Sigmoid colon (tissue), 7 donors: ENCODE measurements at places on chromosomes 16 and 17.

GRCh38 chr17:381516-381915, 28.9 kb upstream of the RPH3AL start:
- H3K27ac ChIP-seq, result no peak overlapping the region
- H3K36me3 ChIP-seq, result no peaks in the 10 kb centered on the region
- no peak overlapping the region for H3K4me3 ChIP-seq
- DNase-seq, result no peak

DNA sequence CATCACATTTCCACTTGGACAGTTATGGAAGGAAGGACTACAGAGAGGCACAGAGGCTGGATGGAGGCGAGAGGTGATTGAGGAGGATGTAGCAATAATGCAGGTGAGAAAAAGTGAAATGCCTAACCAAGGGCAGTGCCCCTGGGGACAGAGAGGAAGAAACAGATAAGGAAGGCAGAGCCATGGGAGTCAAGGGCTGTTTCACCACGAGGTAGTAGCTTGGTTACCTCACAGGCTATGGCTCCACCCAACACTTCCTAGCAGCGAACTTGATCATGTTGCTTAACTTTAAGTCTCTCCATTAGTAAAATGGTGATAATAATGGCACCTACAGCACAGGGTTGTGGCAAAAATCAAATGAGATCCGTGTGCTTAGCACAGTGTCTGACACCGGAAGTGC, 83.9 kb downstream of the YPEL2 start:
- no peak for DNase-seq
- no peak overlapping the region for H3K4me3 ChIP-seq

GRCh38 chr16:5215901-5216300, 118.3 kb upstream of the EEF2KMT start:
- H3K27ac ChIP-seq, result no peak overlapping the region
- H3K27me3 ChIP-seq, result no peaks in the 10 kb centered on the region
- H3K4me3 ChIP-seq, result no peak overlapping the region
- peak; percentile 14 for DNase-seq
- no peaks in the 10 kb centered on the region for H3K4me1 ChIP-seq
- no peaks in the 10 kb centered on the region for H3K36me3 ChIP-seq

- H3K4me3 ChIP-seq, result no peak overlapping the region
- no peaks in the 10 kb centered on the region for H3K27me3 ChIP-seq
- no peaks in the 10 kb centered on the region for H3K36me3 ChIP-seq
- H3K4me1 ChIP-seq, result no peaks in the 10 kb centered on the region
- H3K27ac ChIP-seq, result no peak overlapping the region
- DNase-seq, result no peak
These were observed 58.8 kb downstream of the GAS7 start for GRCh38 chr17:10139577-10139976.

- no peak overlapping the region for H3K4me3 ChIP-seq
- H3K27ac ChIP-seq, result peak overlapping the region; percentile 61
- H3K36me3 ChIP-seq, result peaks cover 21% of the 10 kb centered on the region
- H3K4me1 ChIP-seq, result peaks cover 31% of the 10 kb centered on the region
- DNase-seq, result no peak
These were observed 4.5 kb downstream of the FBXL19 start for GRCh38 chr16:30927789-30928378.

DNA sequence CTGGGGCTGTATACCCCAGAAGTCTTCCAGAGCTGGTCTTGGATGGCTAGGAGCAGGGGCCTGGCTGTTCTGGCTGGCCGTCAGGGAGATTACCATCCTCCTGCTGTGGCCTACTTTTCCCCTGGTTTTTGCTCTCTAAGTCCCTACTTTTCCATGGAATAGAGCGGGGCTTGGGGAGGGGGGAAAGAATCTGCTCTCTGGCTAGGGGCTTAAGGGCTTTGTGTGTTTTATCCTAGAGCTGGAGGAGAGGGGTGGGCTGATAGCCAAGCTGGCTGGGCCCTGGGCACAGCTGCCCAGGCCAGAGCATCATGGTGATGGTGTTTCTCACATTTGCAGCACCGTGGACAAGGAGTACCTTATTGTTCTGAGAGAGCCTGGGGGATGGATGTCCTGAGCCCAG, 3.6 kb downstream of the NRN1L start:
- H3K4me3 ChIP-seq, result no peak overlapping the region
- H3K36me3 ChIP-seq, result peaks cover 2% of the 10 kb centered on the region
- H3K4me1 ChIP-seq, result peaks cover 12% of the 10 kb centered on the region
- no peak overlapping the region for H3K27ac ChIP-seq

DNA sequence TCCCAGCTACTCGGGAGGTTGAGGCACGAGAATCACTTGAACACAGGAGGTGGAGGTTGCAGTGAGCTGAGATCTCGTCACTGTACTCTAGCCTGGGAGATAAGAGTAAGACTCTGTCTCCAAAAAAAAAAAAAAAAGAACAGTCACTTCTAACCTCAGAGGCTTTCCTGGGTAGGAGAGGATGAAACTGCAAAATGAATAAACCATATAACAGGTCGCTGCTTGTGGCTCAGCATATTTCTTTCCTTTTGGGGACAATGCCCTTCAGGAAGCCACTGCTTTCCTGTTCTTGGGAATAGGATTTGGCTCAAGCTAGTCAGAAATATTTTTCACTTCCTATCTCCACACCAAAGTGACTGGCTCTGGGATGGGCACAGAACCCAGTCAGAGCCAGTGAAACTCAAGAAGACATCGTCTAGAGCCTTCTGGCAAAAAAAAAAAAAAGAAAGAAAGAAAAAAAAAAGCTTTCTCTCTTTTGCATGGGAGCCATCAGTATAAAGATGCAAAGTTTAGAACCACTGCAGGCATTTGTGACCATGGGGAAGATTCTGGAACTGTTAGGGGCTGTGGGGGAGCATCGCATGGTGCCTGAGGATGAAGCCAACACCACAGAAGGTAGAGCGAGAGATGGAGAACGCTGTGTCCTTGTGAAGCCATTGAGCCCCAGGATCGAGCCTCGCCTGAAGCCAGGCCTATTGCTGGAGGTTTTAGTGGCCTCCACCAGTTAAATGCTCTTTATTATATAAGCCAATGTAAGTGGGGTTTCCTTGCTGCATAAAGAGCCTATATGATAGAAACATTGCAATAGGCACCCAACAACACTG, 71.8 kb upstream of the MRTFB start:
- no peaks in the 10 kb centered on the region for H3K27me3 ChIP-seq
- H3K36me3 ChIP-seq, result no peaks in the 10 kb centered on the region
- DNase-seq, result no peak

DNA sequence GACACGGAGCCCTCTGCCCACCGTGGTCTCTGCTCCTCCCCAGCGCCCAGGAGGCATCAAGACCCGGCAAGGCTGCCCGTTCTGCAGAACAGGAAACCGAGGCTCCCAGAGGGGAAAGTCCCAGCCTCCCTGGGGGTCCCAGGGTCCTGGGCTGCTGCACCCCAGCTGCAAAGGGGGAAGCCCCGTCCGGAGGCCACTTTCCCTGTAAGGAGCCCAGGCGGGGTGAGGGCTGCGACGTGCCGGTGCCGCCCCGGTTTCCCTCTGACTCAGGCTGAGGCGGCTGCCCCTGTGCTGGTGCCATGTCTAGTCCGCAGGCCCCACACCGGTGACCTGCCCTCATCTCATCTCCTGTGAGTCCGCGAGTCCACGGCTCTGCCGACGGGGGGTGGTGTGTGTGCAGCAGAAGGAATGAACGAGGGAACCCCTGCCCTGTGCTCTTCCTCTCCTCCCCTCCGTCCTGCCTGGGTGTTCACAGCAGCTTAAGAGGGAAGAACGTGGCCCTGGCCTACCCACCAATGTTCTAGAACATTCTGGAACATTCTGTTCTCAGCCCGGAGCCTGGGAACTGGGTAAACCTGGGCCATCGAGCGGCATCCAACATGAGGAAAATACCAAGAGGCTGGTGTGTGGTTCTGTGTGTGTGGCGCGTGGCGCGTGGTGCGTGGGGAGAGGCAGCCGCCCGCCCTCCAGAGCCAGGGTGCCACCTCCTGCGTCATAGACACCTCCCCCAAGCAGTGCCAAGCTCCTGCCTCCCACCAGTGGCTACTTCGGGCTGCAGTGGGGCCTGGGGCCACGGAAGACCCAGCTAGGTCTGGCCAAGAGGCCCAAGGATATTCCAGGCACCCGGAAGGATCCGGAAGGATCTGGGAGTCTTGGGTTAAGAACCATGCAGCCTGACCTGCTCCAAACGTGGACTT, 7.0 kb upstream of the CBFA2T3 start:
- H3K4me3 ChIP-seq, result no peak overlapping the region
- no peak for DNase-seq
- H3K4me1 ChIP-seq, result no peaks in the 10 kb centered on the region

DNA sequence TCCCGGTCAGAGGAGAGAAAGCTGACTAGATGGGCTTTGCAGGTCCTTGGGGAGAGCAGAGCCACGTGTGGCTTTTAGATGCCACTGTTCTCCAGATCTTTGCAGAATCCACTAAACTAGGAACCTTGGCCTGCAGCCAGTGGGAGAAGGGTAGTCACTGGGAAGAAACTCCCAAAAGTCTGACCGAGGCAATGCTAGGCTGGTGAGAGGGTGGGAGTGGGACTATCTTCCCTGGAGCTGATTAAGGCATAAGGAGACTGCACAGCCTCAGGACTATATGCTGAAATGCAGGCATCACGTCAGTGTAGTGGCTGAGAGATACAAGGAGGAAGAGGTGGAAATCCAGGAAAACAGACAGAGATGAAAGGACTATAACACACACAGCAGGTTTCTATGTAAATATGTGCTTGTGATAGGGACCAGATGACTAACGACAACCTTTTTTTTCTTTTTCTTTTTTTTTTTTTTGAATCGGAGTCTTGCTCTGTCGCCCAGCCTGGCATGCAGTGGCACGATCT, 2.2 kb upstream of the GSDMA start:
- no peaks in the 10 kb centered on the region for H3K36me3 ChIP-seq
- no peaks in the 10 kb centered on the region for H3K27me3 ChIP-seq
- no peak overlapping the region for H3K27ac ChIP-seq
- no peak overlapping the region for H3K4me3 ChIP-seq

DNA sequence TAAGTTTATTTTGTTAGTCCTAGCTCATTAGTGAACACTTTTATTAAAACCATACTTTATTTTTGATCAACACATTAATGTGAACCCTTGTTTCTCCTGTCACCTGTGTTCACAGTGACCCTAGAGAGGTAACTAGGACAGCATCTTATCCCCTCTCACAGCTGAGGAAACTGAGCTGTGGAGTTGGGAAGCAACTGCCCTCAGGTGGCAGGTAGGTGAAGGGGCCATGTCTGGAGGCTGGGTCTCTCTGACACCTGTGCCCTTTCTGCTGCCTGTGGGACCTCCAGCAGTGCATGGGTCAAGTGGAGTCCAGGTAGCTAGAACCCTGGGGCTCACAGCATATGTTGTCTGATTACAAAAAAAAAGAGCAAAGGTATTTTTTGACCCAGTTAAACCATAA, 22.9 kb upstream of the SLC12A3 start:
- H3K4me1 ChIP-seq, result peaks cover 3% of the 10 kb centered on the region
- no peaks in the 10 kb centered on the region for H3K27me3 ChIP-seq

- no peaks in the 10 kb centered on the region for H3K36me3 ChIP-seq
- no peak overlapping the region for H3K4me3 ChIP-seq
- DNase-seq, result no peak
- no peaks in the 10 kb centered on the region for H3K27me3 ChIP-seq
- H3K27ac ChIP-seq, result no peak overlapping the region
These were observed 10.9 kb downstream of the ADGRG1 start for GRCh38 chr16:57639172-57639887.

- no peaks in the 10 kb centered on the region for H3K4me1 ChIP-seq
- H3K36me3 ChIP-seq, result no peaks in the 10 kb centered on the region
These were observed 96.6 kb upstream of the SIAH1 start for GRCh38 chr16:48481772-48482171.

GRCh38 chr17:3885970-3886369, 6.9 kb downstream of the CAMKK1 start:
- DNase-seq, result no peak
- no peak overlapping the region for H3K4me3 ChIP-seq
- H3K27ac ChIP-seq, result no peak overlapping the region
- peaks cover 40% of the 10 kb centered on the region for H3K36me3 ChIP-seq

DNA sequence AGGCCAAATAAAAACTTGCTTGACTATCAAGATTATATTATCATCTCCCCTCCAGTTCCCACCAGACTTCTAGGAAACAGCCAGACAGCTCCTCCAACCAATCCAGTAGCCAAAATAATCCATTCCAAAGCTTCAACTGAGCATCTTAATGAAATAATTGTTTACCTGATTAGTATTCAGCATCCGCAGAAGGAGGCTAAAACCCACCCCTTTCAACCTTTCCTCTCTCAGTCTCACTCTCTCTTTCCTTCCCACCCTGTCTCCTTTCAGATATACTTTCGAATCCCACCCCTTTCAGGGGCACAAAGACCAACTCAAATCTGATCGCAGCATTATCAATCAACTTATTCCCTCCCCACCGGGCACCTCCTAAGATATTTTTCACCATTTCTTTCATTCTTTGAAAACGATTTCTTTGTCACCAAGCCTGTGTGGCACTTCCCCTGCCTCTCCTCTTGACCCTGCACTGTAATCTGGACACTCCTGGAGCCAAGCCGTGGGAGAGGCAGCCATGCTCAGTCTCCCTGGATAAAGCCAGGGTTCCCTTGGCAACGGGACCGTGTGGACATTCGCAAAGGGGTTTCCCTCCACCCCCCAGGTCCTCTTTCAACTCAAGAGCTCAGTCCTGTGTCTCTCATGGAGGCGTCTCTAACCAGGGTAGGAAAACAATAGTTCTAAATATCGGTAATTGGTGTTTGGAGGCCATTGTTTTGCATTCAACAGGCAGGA, at the start of gene ANKFN1:
TSS of gene ANKFN1 (plus strand) at position 602 of the 729 bp plus-strand sequence. CDS start 59,193 bp downstream, outside the sequence.
- H3K27me3 ChIP-seq, result no peaks in the 10 kb centered on the region
- H3K4me3 ChIP-seq, result no peak within 1 kb of the TSS
- no peaks in the 10 kb centered on the region for H3K4me1 ChIP-seq
- no peak within 1 kb of the TSS for H3K27ac ChIP-seq

GRCh38 chr17:67157732-67158639, 87.0 kb downstream of the HELZ start:
- peaks cover 12% of the 10 kb centered on the region for H3K36me3 ChIP-seq
- no peak overlapping the region for H3K4me3 ChIP-seq
- no peaks in the 10 kb centered on the region for H3K27me3 ChIP-seq
- no peak overlapping the region for H3K27ac ChIP-seq

GRCh38 chr16:12211870-12212690, 235.5 kb downstream of the SNX29 start:
- H3K4me3 ChIP-seq, result no peak overlapping the region
- no peaks in the 10 kb centered on the region for H3K4me1 ChIP-seq
- no peak for DNase-seq
- no peak overlapping the region for H3K27ac ChIP-seq

- no peaks in the 10 kb centered on the region for H3K36me3 ChIP-seq
- no peak overlapping the region for H3K27ac ChIP-seq
- no peak for DNase-seq
- no peak overlapping the region for H3K4me3 ChIP-seq
- no peaks in the 10 kb centered on the region for H3K4me1 ChIP-seq
These were observed 153.5 kb upstream of the CDC42EP4 start for GRCh38 chr17:73465130-73465952.
